ENCODE measurements at places on chromosomes 11 and 22. TPM values are rescaled to one million over a fixed set of nuclear protein-coding genes. Genes with fewer than 3 reads are reported as not detected.

INPPL1 gene
- total RNA-seq, result 107 TPM

DNA sequence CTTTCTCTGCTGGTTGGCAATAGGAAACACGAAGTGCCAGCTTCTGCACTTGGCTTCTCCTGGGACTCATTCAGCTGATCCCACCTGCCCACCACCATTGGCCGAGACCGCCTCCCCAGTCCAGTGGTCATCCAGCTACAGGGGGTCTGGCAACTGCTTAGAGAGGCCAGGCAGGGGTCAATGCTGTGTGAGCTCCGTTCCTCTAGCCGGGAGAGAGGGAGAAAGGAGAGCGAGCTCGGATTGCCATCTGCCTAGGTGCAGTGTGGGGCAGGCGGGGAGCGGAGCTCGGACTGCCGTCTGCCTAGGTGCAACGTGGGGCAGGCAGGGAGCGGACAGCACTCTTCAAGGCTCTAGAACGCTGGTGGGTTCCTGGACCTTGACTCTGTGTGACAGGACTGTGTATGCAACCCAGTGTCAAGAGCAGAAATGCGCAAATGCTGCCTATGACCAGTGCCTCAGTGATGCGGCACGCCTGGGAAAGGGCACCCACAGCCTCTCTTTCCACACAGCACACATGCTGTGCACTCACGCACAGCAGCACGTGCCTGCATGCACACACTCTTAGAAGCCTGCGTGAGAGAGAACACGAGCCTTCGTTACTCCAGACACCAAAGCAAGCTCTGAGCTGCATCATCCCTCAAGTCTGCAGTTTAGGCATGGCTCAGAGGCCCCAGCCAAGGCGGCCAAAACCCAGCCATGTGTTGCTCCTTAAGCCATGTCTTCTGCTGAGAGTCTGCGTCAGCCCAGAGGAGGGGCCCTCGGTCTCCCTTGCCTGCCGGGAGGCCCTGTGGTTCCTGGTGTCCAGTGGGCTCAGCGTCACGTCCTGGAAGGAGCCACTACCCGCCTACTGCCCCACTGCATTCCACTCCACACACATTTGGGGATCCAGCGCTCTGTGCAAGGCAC lies 26.8 kb upstream of the JAM3 start:
- no peak for DNase-seq

FAR1 gene
- total RNA-seq, result 58.8 TPM

DNA sequence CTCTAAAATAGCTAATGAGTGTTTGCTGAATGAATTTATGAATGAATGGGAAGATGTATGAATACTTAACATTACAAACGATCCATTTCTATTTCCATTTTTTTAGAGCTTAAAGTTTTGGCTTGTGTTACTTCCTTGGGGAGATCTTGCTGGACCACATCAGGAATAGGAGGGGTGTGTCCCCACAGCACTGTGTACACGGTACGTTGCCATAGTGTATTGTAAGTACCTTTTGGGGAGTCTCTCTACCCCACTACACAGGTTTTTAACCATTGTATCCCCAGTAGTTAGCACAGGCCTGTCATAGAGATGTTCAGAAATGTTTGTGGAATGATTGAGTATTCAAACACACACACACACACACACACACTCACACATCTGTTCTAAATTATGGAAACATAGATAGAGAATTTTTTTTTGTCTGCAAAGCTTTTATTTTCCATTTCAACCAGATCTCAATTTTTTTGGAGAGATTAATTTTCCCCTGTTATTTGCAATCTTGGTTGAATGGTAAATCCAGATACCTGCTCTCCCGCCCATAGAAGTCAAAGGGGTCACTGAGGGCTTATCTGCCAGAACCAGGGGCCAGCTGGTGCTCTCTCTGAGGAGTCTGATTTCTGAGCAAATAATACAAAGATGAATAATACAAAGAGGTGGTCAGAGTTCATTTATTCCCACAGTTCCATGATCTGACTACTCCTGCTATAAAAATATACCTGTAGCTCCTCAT lies 471.0 kb downstream of the INSC start:
- no peak for DNase-seq

GRCh38 chr11:67492069-67492727 lies 9.4 kb downstream of the AIP start:
- no peak for DNase-seq

CREB3L1 gene
- 8.4 TPM for total RNA-seq

PHOX2A gene
- not detected for total RNA-seq

DNA sequence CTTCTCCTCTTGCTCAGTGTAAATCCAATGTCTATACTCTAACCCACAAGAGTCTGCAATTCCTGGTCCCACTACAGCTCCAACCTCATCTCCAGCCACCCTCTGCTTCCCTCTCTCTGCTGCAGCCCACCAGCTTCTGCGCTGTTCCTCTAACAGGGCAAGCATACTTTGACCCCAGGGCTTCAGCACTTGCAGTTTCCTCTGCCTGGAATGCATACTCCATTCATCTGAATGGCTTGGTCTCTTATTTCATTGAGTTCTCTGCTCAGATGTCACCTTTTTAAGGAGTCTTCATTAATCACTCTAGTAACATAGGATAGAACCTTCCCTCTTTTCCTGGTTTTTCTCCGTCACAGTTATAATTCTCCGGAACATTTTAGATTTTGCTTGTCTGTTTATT lies 141.6 kb downstream of the BUD13 start:
- no peak for DNase-seq

DNA sequence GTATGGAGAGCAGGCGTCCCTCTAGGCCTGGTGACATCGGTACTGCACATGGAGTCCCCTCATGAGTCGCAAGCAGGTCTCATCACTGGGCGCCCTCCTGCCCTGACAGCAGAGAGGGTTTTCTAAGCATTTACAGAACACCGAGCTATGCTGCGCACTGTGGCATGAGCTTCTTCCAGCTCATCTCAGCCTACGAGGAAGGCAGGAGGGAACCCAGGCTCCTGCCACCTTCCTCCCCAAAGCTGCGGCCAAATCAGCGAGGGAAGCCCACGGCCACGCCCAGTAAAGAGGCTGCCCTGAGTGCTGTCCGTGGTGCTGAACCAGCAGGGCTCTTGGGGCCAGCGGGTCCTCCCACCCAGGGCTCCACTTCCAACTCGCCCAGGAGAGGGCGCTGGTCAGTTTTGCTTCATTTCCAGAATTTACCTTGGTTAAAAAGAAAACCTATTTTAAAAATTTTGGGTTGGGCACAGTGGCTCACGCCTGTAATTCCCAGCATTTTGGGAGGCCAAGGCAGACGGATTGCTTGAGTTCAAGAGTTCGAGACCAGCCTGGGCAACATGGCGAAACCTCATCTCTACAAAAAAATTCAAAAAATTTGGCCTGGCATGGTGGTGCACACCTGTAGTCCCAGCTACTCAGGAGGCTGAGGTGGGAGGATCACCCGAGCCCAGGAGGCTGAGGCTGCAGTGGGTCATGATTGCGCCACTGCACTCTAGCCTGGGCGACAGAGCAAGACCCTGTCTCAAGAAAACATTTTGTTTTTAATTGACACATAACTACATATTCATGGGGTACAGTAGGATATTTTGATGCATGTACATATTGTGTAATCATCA lies 34.2 kb downstream of the PHF21B start:
- no peak for DNase-seq

DNA sequence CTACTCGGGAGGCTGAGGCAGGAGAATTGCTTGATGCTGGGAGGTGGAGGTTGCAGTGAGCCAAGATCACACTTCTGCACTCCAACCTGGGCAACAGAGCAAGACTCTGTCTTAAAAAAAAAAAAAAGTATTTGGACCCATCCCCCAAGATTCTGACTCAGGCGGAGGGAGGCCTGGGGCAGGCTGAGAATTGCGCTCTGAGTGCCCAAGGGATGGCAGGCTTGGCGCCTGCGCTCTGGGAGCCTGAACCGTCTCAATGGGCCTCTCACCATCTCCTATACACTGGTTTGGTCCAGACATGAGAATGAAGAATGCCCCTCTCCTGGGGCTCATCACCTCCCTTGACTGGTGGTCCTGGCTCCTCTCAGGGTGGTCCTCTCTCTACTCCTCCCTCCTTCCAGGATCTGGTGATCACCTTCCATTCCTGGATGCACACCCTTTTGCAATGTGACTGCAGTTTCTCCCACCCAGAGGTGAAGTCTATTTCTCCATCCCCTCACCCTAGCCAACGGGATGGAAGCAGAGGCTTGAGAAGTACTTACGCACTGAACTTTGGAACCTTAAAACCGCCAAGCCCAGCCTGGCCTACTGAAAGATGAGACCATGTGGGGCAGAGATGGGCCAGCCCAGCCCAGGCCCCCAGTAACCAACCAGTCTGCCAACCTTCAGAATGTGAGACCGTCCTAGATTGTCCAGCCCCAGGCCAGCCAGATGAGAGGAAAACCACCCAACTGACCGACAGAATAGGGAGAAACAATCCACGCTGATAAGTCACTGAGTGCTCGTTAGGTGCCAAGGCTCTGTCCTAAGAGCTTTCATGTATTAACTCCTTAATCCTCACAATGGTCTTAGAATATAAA lies 4.9 kb downstream of the POLR3H start:
- DNase-seq, result no peak

DNA sequence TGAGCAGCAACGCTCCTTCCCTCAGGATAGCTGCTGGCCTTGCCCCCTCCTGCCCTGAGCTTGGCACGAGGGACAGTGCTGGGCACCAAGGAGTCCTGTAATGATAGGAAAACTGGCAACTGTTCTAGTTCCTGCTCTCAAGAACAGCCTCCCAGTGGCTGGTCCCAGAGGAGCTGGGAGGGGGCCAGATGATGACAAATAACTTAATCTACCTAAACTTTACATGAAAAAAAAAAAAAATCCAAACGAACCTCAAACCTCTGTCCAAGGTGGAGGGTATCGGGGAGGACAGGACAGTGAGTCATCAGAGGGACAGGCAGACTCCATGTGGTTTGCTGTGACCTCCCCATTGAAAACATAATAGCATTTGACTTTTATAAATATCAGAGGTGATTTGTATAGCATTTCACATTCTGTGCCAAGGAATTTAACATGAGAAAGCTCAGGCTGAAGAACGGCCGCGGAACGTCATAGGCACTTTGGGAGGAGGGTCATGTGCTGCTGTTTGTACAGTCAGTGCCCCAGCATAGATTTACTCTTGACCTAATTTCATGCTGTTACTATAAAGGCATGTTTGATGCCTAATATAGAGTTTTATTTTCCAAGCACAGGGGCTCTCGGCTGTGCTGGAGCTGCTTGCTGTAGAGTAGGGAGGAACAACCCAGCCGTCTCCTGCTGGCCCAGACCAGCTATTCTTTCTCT lies 98.2 kb upstream of the NNMT start:
- DNase-seq, result no peak

DNA sequence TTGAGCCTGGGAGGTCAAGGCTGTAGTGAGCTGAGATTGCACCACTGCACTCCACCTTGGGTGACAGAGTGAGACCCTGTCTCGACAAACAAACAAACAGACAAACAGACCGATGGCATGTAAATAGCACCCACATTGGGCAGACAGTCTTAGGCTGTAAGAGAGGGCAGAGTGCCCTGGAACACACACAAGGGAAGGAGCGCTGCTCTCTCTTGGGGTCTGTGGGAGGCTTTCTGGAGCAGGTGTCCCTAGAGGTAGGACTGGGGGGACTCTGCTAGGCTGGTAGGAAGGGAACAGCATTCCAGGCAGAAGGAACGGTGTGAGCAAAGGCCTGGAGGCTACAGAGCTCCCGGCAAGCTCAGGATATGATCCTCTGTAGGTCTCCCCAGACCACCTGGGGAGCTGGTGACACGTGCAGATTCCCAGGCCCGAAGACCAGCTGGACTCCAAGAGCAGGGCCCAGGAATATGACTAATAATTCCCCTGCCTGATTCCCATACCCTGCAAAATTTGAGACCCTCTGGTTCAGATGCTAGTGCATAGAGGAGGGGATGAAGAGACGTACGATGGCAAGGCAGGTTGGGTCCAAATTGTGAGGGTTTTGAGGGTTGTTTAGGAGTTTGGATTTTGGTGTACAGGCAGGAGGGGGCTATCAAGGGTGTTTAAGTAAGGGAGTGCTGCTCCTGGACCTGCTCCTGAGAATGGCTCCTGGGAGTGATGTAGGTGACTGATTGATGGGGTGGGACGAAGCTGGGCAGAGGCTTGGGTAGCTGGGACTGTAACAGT lies 11.6 kb downstream of the SMIM38 start:
- DNase-seq, result no peak

DNA sequence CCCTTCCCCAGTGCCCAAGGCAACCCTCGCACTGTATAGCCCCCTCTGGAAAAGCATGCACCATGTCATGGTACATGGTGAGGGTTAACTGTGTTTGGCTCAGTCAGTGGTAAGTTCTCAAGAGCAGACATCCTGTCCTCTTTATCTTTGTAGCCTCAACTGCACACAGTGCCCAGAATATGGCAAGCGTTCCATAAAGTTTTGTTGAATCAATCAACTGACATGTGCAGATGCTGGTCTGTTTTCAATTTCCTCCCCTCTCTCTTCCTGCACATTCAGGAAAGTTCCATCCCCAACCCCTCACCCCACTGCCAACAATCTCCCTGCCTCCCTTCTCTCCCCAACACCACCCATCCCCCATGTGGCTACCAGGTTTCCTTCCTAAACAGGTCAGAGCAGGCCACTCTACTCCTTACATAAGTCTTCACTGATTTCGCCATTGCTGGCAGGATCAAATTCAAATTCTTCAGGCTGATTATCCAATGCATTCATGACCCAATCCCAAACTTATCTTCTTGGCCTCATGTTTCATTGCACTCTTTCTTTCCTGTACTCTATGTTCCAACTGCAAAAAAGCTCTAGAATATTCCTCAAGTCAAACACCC lies 15.5 kb upstream of the TMPRSS5 start:
- DNase-seq, result no peak

All from mesenteric fat pad (tissue), 1 donor.